Colonic mucosa (tissue), 4 donors: ENCODE measurements at places on chromosomes 2 and 18. TPM values are rescaled to one million over a fixed set of nuclear protein-coding genes. Genes with fewer than 3 reads are reported as not detected.
A peak's percentile ranks its signal among the peaks of the same experiment; 100 is the strongest.

DNA sequence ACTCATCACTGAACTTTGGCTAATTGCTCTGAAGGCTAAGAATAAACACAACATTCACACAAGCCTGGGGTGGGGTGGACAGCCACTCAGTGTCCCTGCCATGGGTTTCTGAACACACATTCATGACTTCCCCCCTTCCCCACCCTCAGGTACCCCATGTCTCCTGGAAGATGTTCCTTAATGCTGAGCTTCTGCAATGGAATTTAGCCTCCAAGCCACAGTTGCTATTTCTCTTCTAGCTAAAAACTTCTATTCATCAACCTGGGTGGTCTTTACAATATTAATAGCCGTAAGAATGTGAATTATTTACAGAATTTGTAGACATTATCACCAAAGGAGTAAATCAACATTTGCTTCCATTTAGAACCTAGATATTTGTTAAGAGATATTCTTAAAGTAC, 175.1 kb downstream of the ACKR3 start:
- no peak for DNase-seq

DNA sequence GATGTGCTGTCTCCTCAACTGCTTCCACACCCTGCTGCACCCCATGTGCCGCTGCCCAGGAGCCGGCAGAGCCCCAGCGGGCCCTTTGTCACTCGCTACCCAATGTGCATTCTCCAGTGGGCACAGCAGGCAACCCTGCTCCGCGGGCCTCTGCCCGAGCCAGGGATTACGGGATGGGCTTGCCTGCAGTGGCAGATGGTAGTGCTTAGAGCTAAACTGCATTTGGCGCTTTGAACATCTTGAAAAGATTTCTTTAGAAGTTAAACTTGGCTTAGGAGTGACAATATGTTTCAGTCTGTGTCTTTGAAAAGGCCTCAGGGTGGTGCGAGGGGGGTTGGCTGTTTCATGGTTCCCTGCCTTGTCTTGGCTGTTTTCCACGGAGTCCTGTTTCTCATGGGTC, 84.0 kb upstream of the BOD1L2 start:
- DNase-seq: no peak

The CDCA7 gene
- 30.0 TPM for total RNA-seq

- DNase-seq: no peak
Observed at GRCh38 chr2:62142054-62142453, 53.9 kb upstream of the B3GNT2 start.

The WDCP gene
- 6.8 TPM for total RNA-seq

The CNGA3 gene
- 0.35 TPM for total RNA-seq

DNA sequence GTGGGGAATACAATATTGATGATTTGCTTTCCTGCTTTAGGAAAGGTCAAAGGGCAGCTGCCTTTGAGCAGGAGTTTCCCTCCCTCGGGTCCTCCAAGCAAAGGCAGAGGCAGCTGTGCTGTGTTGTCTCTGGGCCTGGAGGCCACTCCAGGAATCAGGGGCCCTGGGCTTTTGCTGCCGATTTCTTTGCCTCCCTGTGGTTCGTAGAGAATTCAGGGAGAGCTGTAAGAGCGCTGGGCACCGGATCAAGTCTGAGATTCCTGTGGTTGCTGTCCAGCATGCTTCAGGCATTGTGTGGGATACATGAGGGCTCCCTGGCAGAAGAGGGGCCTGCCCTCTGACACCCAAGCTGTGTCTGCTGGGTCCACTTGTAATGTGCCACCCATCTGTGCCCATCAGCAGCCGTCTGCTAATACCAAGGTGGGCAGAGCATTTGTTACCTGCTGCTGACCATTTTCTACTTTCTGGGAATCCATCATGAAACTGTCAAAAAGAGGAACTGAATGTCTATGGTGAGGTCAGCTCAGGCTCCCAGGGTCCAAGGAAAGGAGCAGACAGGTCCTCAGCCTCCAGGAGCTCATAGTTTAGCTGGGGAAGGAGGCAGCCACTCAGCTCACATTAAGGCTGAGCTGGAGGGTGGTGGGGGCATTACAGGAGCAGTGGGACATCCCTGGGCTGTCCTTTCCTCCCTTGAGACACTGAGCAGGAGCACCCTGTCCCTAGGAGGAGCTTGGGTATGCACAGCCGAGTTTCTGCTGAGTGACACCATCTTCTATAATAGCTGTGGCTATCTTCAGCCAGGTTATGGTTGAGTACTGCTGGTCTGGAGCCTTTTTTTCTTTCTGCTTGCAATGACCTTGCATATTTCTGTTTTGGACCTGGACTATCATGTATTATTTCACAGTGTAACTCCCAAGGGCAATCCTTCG, 68.5 kb downstream of the CTIF start:
- DNase-seq: no peak

- no peak for DNase-seq
Observed at GRCh38 chr2:85761512-85761944, 7.7 kb downstream of the ATOH8 start.

GRCh38 chr2:180717588-180717987, 262.8 kb upstream of the UBE2E3 start:
- DNase-seq: no peak

The REG3A gene
- total RNA-seq: 0.32 TPM

The ANKRD30BL gene
- total RNA-seq: not detected

The INSIG2 gene
- 12.8 TPM for total RNA-seq

- DNase-seq: no peak
Observed at GRCh38 chr2:232335859-232336215, 42.7 kb upstream of the ALPP start.

GRCh38 chr2:68740400-68740914, 5.8 kb downstream of the ARHGAP25 start:
- DNase-seq: peak; percentile 15

DNA sequence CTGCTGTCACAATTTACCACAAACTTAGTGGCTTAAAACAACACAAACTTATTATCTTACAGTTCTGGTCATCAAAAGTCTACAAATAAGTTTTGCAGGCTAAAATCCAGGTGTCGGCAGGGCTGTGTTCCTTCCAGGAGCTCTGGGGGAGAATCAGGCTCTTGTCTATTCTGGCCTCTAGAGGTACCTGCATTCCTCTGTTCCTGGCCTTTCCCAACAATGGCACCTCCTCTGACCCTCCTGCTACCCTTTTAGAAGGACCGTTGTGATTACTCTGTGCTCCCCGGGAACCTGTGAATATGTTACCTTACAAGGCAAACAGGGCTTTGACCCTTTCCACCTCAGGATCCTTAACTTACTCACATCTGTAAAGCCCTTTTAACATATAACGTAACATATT, 98.5 kb downstream of the MRPS9 start:
- DNase-seq: no peak
